ENCODE measurements at places on chromosomes 13 and 19. TPM values are rescaled to one million over a fixed set of nuclear protein-coding genes. Genes with fewer than 3 reads are reported as not detected.
A peak's percentile ranks its signal among the peaks of the same experiment; 100 is the strongest.

DNA sequence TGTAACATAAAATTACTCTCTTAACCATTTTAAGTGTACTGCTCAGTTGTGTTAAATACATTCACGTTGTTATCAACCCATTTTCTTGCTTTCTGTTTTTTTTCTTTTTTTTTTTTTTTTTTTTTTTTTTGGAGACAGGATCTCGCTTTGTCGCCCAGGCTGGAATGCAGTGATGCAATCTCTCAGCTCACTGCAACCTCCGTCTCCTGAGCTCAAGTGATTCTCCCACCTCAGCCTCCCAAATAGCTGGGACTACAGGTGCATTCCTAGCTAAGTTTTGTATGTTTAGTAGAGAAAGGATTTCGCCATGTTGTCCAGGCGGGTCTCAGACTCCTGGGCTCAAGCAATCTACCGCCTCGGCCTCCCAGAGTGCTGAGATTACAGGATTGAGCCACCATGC is 42.5 kb upstream of the C13orf42 start:
- no peak for DNase-seq

The ZNF135 gene
- 4.6 TPM for total RNA-seq

GRCh38 chr13:100423375-100423774 is 165.2 kb downstream of the GGACT start:
- no peak for DNase-seq

GRCh38 chr19:48961051-48961649 is 4.0 kb upstream of the FTL start:
- DNase-seq: peak; percentile 87

GRCh38 chr13:22893777-22894176 is 287.0 kb upstream of the SGCG start:
- no peak for DNase-seq

GRCh38 chr19:589693-590395 is at the start of gene HCN2:
HCN2 (plus strand) TSS chr19:589881; CDS start chr19:589946, 65 bp downstream.
- DNase-seq: no peak

The LILRA6 gene
- total RNA-seq: not detected
